ENCODE measurements at places on chromosomes 12 and 14.

DNA sequence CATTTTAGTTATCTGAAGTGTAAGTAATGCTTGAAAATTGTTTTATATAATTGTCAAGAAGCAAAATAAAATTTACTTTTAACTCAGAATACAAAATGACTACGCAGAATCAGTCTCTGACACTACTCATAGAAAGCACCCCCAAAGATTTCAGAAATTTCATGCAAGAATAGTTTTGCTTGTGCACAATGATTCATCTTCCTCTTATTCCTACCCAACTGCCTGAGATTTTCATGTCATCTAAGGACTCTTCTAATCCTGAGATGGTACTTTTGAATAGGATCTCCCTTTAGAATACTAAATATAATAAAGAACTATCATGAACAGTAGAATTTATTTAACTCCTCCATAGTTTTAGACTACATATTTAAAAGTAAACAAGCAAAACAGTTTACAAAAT is 485.3 kb upstream of the MGAT4C start:
- no peak for DNase-seq

GRCh38 chr14:31937730-31938346 is 139.3 kb upstream of the ARHGAP5 start:
- DNase-seq: peak; percentile 61

DNA sequence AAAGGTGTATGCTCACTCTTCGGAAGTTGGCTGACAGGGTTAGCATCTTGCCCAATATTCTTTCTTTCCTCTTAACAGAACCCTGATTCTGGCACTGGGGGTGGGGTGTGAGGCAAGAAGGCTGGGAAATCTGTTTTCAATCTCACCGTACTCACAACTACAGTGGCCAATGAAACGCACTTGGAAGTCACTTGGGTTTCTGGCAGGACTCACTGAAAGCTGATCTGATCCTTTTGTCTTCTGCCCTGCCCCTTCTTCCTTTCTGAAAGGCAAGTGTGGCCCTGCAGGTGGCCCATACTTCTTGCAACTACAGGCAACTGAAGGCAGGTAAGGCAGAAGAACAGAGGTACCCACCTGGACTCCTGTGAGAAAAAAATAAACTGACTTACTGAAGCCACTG is 106.9 kb downstream of the STXBP6 start:
- DNase-seq: no peak

DNA sequence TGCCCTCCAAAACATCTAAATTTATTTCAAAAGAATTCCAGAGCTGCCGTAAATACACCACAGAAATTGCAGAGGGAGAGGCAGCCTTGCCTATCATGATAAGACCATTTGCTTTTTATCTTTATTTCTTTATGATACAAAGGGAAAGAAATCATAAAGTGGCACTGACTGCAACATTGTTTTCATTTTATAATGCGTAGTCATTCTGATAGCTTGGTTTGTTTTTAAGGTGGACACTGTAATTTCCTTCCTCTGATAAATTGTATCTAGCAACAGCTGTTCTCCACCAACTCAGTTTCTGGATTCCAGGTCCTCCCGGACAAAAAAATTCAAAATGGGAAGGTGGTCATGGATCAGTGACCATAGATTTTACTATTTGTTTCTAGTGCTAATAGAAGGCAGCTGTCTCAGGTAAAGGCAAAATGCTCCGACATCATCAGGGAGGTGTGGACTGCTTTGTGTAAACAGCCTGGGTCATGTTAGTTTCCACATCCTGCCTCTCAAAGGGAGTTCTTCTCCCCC is 623 bp upstream of the TSPAN8 start:
- DNase-seq: no peak

DNA sequence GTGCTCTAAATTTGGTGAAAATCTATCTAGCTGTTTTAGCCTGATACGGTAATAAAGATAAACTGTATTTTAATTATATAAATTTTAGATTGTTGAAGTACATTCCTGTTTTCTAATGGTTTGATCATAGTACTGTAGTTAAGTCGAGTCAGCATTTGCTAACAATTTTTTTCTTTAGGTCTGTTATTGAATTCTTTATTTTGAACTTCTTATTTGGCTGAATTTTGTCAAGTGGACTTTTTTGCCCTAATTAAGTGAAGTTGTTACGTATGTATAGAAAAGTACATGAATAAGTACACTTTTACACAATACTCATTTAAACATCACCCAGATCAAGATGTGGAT is 66.8 kb downstream of the VRK1 start:
- DNase-seq: no peak

DNA sequence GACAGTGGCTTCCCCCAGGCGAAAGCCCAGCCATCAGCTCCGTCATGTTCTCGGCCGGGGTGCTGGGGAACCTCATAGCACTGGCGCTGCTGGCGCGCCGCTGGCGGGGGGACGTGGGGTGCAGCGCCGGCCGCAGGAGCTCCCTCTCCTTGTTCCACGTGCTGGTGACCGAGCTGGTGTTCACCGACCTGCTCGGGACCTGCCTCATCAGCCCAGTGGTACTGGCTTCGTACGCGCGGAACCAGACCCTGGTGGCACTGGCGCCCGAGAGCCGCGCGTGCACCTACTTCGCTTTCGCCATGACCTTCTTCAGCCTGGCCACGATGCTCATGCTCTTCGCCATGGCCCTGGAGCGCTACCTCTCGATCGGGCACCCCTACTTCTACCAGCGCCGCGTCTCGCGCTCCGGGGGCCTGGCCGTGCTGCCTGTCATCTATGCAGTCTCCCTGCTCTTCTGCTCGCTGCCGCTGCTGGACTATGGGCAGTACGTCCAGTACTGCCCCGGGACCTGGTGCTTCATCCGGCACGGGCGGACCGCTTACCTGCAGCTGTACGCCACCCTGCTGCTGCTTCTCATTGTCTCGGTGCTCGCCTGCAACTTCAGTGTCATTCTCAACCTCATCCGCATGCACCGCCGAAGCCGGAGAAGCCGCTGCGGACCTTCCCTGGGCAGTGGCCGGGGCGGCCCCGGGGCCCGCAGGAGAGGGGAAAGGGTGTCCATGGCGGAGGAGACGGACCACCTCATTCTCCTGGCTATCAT is 663 bp downstream of the PTGER2 start:
- DNase-seq: peak; percentile 20

GRCh38 chr14:21997300-21997699 is 323.7 kb upstream of the OR4E1 start:
- peak; percentile 20 for DNase-seq

GRCh38 chr14:93892923-93893558 is 34.1 kb upstream of the FAM181A start:
- peak; percentile 61 for DNase-seq

GRCh38 chr14:67477926-67478799 is 10.4 kb downstream of the TMEM229B start:
- DNase-seq: no peak

GRCh38 chr12:9365296-9365695 is 157.1 kb upstream of the PZP start:
- no peak for DNase-seq
